AG04449 (cell line): ENCODE measurements at places on chromosomes 12 and 14.

DNA sequence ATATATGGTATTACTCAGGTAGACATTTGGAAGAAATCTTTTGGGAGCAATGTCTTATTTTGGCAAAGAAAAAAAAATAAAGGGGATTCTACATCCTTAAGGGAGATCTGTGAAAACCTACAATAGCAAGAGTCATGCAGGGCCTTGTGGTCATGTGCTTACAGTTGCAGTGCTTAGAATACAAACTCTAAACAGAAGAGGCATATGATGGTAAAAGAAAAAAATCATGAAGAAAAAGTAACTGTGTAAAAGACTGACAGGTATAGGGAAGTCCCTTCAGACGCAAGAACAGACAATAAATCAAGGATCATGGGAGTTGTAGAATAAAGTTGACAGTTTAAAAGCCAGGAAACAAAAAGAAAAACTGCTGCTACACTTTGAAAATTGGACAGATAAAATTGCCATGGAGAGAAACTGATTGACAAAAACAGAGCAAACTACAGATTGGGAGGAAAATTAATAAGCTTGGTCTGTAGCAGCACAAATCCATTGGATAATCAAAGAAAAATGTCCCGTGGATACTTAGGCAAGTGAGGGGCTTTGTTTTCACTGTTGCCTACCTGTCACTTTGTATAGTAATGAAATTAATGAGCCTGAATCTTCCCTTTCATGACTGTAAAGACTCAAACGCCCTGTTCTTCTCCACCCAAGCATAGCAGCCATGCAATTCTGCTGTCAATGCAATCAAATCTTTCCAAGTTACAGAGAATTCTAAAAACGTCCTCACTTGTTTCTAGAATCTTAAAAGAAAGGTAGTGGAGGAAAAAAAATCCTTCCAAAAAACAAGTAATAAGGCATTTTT lies 402.0 kb downstream of the SYT1 start:
- DNase-seq, result no peak

GRCh38 chr12:69906411-69907216 lies 81.6 kb downstream of the MYRFL start:
- DNase-seq, result no peak

GRCh38 chr12:42744539-42745182 lies 155.1 kb upstream of the PRICKLE1 start:
- DNase-seq, result no peak

DNA sequence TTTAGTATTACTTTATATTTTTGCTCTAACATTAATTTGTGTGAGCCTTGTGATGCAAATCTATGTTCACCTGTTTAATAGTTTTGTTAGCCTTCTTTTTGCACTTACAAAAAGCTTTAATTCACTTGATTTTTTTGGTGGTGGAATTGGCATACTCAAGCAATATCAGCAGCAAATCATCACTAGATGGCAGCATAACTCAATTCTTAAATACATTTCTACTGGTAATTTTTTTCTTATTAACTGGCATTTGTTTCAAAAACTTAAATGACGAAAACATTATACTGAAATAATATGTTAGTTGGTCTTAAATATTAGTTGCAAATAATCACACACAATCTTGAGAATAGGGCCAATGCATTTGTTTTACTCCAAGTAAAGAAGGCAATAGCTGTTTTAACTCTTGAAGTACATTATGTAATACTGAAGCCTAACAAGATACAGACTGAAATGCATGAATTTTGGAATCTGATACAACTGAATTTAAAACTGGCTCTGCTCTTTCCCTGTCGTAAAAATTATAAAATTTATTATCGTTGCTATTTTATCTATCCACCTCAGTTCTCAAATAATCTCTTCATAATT lies 151.5 kb downstream of the ATXN7L3B start:
- peak; percentile 33 for DNase-seq

- no peak for DNase-seq
Observed at GRCh38 chr14:72549026-72549425, 344.9 kb downstream of the DPF3 start.

- DNase-seq, result no peak
Observed at GRCh38 chr14:103006106-103006505, 51.2 kb downstream of the CDC42BPB start.

GRCh38 chr12:26238341-26239121 lies 43.2 kb downstream of the SSPN start:
- no peak for DNase-seq

DNA sequence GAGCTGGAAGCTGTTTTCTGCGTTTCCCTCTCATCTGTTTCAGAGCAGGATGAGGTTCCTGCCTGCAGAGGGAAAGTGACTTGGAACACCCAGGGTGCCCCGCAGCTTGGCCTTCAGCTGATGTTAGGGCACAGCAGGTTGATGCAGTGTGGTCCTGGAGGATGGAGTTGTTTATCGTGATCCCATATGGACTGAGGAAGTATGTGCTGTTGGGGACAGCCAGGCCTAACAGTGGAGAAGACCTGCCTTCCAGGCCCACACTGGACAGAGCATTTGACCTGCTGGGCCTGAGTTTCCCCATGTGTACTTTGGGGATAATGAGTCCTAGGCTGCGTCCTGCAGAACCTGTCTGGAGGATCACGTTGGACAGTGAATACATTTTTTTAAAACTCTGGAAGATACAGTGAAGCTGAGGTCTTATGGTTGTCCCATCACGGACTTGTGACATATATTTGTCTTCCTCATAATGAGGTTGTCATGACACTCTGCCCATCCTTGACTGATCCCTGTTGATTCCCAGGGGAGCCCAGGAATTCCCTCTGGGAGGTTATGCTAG lies 12.8 kb downstream of the SERPINA1 start:
- no peak for DNase-seq

DNA sequence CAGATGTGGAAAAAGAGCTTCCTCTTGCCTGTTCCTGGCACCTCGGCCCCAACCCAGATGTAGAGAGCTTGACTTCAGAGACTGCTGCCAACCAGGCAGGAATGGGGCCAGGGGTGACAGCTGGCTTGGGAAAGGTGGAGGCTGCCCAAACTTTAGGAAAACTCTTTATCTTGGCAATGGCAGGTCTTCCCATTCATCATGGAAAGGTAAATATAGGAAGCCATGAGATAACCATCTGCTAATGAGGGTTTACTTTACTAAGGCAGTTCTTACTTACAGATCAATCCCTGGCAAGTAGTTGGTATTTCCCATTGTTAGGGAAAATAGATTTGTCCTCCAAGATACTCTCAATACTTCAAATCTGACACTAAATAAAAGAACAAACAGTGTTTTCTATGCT lies 143.1 kb upstream of the NUDT4 start:
- DNase-seq, result no peak

GRCh38 chr14:58763210-58763609 lies 125.4 kb downstream of the DACT1 start:
- no peak for DNase-seq

DNA sequence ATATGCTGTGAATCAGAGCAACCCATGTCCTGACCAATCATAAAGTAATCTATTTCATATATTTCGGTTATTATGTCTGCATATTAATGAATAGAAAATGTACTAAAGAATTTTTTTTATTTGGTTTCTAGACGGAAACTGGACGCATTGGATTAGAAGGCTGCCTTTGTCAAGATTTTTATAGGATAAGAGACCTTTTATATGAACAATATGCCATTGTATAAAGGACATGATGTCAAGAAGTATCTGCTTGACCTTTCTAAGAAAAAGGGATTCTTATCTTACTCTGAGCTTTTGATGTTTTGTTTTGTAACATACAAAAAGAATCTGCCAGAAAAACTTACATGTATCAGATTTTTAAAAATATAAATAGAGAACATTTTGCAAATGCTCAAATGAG lies 39.8 kb downstream of the CPSF2 start:
- DNase-seq, result no peak

DNA sequence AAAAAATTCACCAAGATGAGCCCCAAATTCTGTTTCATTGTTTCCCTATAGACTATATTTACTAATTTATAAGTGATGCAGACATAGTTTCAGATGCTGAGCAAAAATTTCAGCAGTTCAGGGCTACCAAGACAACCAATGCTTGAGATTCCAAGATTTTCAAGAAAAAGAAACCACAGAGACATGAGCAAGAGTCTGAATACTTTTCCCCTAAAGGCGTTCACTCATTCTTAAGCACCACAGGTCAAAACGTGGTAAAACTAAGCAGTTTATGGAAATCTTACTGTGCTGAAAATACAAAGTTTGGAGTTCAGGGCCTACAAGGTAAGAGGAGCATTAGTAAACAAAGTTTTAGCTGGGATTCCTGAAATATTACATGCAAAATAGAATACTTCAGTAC lies 221.2 kb downstream of the KCNH5 start:
- no peak for DNase-seq

DNA sequence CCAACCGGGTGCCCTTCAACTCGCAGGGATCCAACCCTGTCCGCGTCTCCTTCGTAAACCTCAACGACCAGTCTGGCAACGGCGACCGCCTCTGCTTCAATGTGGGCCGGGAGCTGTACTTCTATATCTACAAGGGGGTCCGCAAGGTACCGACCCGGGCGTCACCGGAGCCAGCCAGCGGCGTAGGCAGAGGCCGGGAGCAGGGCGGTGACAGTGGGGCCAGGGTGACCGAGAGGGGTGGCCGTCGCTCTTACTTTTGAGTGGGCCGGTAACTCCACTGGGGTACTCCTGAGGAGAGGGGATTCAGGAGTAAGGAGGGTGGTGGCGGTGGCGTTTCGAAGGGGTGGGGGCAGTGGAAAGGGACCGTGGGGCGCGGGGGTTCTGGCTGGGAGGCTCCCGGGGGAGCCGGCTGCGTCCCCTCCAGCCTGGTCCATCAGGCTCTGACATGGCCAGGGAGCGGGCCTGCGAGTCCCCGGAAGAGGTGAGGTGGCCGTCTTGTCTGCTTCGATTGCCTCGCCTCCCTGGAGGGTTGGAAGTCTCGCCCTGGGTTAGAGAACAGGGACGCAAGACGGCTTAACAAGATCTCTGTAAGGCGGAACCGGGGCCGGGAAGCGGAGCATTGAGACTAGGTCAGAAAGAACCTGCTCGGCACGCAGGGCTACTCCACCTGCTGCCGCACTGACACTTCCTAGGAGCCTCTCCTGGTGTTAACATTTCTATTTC lies 491 bp downstream of the WDR20 start:
- DNase-seq, result no peak

- no peak for DNase-seq
Observed at GRCh38 chr14:100537446-100538350, 49.5 kb downstream of the BEGAIN start.

DNA sequence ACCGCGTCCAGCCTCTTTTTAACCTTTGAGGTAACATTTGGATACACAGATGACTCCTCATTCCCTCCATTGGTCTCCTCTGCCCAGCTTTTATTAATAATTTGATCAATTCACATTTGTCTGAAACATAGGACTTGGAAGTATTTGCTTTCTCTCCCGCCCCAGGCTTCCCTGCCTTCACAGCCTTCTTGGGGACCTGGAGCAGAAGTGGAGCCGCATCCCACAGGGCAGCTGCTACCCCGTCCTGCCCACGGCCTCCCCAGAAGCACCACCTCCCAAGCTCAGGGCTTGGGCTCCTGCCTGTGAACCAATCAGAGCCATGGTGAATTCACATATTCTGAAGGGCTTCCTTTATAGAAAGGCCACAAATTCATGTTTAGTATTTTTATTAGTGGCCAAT lies 97.6 kb downstream of the PIWIL1 start:
- DNase-seq, result no peak

- no peak for DNase-seq
Observed at GRCh38 chr12:51636581-51636980, 45.5 kb downstream of the SCN8A start.

DNA sequence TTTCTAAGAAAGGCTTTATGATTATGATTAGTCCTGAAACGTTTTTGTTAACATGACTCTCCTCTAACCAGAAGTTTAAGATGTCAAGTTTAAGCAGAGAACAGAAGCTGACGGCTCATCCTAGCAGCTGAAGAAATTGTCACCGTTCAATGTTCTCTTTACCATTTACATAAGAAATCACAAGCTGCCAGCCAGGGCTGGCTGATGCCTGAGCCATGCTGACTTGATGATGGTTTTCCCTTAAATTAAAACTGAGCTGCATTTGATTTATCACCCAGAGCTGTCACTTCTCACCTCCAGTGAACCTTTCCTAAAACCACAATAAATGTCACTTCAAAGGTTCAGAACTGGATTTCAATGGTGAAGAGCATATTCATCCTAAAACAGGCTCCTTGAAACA lies 153.6 kb downstream of the KTN1 start:
- no peak for DNase-seq

DNA sequence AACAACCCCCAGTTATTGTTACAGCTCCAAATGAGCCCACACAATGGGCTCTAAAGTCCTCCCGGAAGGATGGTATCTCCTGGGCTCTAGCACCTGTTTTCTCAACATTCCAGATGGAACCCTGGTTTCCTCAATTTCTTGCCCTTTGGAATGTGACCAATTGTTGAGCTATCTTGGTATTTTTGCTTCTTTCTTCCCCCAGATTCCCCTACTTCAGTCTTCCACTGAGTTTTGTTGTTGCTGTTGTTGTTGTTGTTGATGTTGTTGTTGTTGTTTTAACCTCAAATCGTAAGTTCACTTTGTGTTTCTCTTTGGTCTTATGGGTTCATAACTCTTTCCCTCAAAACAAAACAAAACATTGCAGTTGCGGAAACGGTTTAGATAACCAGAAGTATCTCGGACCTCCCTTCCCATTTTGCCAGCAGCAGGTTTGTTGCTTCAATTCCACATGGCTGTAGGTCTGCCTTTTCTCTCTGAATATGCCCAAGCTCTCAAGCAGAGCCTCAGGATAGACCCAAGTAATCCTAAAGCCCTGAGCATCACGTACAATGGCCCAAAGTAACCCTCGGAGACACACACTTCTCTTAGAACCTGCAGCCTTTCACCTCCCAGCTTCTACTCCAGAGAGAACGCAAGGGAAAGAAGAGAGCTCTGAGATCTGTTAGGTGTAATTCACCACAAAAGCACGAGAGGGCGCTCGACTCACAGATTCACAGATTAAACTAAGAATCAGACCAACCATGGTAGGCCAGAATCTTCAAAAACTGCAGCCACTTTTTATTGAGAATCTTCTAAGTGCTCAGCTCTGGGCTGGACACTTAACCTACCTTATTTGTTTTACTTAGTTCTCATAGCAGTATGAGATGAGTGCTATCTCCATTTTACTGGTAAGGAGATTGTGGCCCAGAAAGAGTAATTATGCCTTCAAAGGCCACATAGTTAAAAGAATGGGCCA lies 1.0 kb upstream of the DDX23 start:
- DNase-seq, result peak; percentile 45

- no peak for DNase-seq
Observed at GRCh38 chr12:68614105-68614679, 3.5 kb downstream of the RAP1B start.

DNA sequence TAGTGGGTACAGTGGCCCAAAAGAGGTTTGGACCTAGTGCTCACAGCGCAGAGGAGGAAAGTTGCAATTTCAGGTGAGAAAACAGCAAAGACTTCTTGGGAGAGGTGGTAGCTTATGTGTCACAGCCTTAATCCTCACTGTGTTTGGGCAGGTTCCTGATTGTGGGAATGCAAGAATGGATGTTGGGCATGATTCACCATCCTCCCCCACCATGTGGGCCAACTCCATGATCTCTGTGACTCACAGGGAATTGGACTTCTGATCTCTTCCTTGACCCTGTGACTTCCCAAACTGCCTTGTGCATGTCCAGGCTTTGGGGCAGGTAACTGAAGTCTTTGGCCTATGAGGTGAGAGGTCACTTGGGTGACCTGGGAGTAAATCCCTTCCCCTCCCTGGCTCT lies 1.8 kb upstream of the CHST11 start:
- peak; percentile 10 for DNase-seq
